ENCODE measurements at places on chromosomes 13 and 19. TPM values are rescaled to one million over a fixed set of nuclear protein-coding genes. Genes with fewer than 3 reads are reported as not detected.

Gene ZNF66
- 13.5 TPM for total RNA-seq

Gene LYPD3
- not detected for total RNA-seq

Gene URAD
- not detected for total RNA-seq

Gene TSEN34
- total RNA-seq: 81.6 TPM

Gene ZNF626
- total RNA-seq: 13.5 TPM

Gene BRCA2
- 22.9 TPM for total RNA-seq

- H3K4me3 ChIP-seq: no peak overlapping the region
- DNase-seq: no peak
- peaks cover 19% of the 10 kb centered on the region for H3K4me1 ChIP-seq
- H3K36me3 ChIP-seq: no peaks in the 10 kb centered on the region
Observed at GRCh38 chr19:45100846-45101252, 7.9 kb downstream of the PPP1R37 start.

DNA sequence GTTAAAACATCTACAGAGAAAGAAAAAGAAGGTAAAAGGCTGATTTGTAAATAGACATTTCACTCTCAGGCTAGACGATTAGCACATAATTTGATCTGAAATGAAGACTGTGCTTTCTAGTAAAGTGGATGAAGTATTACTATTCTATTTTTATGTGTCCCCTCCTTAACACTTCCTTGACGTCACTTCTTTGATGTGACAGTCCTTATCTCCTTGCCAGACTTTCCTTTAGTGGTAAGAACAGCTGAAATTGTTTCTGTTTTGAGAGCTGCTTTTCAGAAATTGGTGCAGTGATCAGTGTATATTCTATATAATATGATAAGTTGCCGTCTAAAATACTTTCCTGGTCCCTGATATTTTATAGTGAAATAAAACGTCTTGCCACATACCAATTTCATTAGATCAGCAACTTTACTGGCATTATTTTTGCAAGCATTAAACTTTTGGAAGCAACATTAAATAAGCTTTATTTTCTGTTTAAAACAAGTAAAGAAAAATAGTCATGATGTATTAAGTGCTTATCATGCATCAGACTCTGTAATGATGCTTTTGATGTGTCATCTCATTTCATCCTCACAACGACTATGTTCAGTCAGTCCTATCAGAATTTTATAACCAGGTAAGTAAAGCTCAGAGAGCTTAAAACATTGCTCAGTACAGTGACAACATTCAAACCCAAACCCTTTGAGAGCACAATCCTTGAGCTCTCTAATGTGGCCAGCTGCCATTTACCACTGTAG lies 210.3 kb upstream of the PCDH9 start:
- no peaks in the 10 kb centered on the region for H3K36me3 ChIP-seq
- H3K27ac ChIP-seq: no peak overlapping the region
- no peak for DNase-seq
- H3K4me3 ChIP-seq: no peak overlapping the region

GRCh38 chr19:51127032-51127431 lies 2.3 kb downstream of the SIGLEC9 start:
- no peak overlapping the region for H3K27ac ChIP-seq
- no peak for DNase-seq
- H3K27me3 ChIP-seq: peaks cover 16% of the 10 kb centered on the region
- H3K4me3 ChIP-seq: no peak overlapping the region
- H3K4me1 ChIP-seq: 0 out of 2 replicates have a peak, but pooled peaks cover 3% of the 10 kb centered on the region
- no peaks in the 10 kb centered on the region for H3K36me3 ChIP-seq

- no peaks in the 10 kb centered on the region for H3K36me3 ChIP-seq
- no peak overlapping the region for H3K27ac ChIP-seq
- H3K27me3 ChIP-seq: no peaks in the 10 kb centered on the region
- H3K4me3 ChIP-seq: no peak overlapping the region
- DNase-seq: no peak
- no peaks in the 10 kb centered on the region for H3K4me1 ChIP-seq
Observed at GRCh38 chr13:107824635-107825034, 390.7 kb downstream of the LIG4 start.

GRCh38 chr19:54482889-54483288 lies 9.8 kb upstream of the CDC42EP5 start:
- no peak overlapping the region for H3K4me3 ChIP-seq
- 0 out of 2 replicates have a peak, but pooled peaks cover 3% of the 10 kb centered on the region for H3K27me3 ChIP-seq
- no peak overlapping the region for H3K27ac ChIP-seq
- peaks cover 4% of the 10 kb centered on the region for H3K4me1 ChIP-seq
- no peaks in the 10 kb centered on the region for H3K36me3 ChIP-seq

GRCh38 chr13:30341815-30342570 lies 34.6 kb upstream of the KATNAL1 start:
- H3K4me1 ChIP-seq: no peaks in the 10 kb centered on the region
- no peak overlapping the region for H3K27ac ChIP-seq
- no peak overlapping the region for H3K4me3 ChIP-seq
- H3K36me3 ChIP-seq: no peaks in the 10 kb centered on the region

DNA sequence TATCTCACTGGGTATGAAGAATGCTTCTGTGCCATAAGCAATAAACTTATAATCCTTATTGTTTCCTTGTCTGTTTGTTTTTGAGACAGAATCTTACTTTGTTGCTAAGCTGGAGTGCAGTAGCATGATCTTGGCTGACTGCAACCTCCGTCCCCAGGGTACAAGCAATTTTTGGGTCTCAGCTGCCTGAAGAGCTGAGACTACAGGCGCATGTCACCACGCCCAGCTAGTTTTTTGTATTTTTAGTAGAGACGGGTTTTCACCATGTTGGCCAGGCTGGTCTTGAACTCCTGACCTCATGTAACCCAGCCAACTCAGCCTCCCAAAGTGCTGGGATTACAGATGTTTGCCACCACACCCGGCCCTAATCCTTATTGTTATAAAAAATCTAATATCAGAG lies 112.5 kb downstream of the MYO16 start:
- no peaks in the 10 kb centered on the region for H3K36me3 ChIP-seq
- no peaks in the 10 kb centered on the region for H3K27me3 ChIP-seq
- no peaks in the 10 kb centered on the region for H3K4me1 ChIP-seq
- H3K27ac ChIP-seq: no peak overlapping the region

- no peak overlapping the region for H3K27ac ChIP-seq
- H3K4me1 ChIP-seq: no peaks in the 10 kb centered on the region
- no peak for DNase-seq
- H3K36me3 ChIP-seq: peaks cover 49% of the 10 kb centered on the region
Observed at GRCh38 chr13:110183910-110184309, 123.0 kb downstream of the COL4A1 start.

DNA sequence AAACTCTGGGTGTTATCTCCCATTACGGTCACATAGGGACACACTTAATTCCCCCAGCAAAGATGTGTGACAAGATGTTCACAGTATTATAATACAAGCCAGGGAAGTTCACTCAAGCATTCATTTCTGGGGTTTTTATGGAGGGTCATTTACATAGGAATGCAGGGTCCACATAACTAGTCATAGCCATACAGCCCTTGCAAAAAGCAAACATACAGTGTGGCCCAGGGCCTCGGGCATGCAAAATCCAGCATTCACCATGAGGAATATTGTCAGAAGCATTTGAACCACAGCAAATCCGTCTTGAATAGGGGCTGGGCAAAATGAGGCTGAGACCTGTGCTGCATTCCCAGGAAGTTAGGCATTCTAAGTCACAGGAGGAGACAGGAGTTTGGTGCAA lies 13.0 kb upstream of the ZNF460 start:
- H3K27ac ChIP-seq: no peak overlapping the region
- no peaks in the 10 kb centered on the region for H3K4me1 ChIP-seq
- no peak for DNase-seq
- H3K4me3 ChIP-seq: no peak overlapping the region
- H3K36me3 ChIP-seq: no peaks in the 10 kb centered on the region

GRCh38 chr19:4268816-4269430 lies 10.1 kb upstream of the SHD start:
- no peak for DNase-seq
- no peak overlapping the region for H3K4me3 ChIP-seq
- H3K27ac ChIP-seq: no peak overlapping the region

DNA sequence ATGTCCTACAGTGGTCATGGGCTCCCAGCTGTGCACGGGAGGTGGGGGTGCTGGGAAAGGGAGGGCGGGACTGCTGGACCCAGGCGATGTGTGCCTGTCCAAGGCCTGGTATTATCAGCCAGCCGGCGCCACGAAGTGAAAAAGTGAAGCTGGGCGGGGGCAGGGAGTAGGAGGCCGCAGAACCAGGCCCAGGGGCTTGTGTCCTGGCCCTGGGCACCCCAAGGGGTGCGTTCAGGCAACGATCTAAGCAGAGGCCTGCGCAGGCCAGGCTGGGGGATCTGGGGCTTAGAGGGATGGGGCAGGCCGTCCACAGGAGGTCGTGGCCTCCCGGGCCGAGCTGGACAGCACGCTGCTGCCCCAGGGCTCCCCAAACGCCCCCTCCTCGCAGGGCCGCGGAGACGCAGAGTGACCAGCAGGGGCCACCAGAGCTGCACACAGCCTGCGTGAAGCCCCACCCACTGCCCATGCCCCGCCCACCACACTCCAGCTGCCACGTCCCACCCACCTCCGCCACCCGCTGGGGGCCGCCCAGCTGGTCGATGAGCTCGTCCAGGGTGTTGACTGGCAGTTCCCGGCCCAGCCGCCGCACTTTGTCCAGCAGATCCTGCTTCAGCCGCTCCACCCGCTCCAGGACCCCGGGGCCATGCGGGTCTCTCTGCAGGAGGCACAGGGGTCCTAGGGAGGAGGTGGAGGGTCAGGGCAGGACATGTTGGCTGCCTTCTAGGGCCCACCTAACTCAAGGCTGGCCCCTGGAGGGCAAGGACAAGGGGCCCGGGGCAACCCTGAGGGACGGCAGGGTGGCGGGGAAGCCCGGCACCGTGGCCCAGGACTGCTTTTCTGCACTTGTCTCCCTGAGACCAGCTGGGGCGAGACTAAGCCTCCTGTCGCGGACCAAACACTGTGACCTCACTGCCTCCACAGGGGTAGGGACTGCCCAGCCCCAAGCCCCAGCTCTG lies 9.5 kb downstream of the GPX4 start:
- H3K4me3 ChIP-seq: no peak overlapping the region
- H3K4me1 ChIP-seq: no peaks in the 10 kb centered on the region
- H3K27me3 ChIP-seq: no peaks in the 10 kb centered on the region
- DNase-seq: peak; percentile 97
- H3K27ac ChIP-seq: no peak overlapping the region

GRCh38 chr19:4877753-4878490 lies 10.5 kb upstream of the PLIN3 start:
- H3K27ac ChIP-seq: peak overlapping the region; percentile 99
- peak overlapping the region; percentile 41 for H3K4me3 ChIP-seq
- H3K4me1 ChIP-seq: peaks cover 16% of the 10 kb centered on the region
- H3K27me3 ChIP-seq: no peaks in the 10 kb centered on the region

GRCh38 chr13:99471221-99472121 lies 29.8 kb upstream of the TM9SF2 start:
- H3K27me3 ChIP-seq: no peaks in the 10 kb centered on the region
- H3K27ac ChIP-seq: no peak overlapping the region
- no peak for DNase-seq
- H3K4me3 ChIP-seq: no peak overlapping the region
- H3K4me1 ChIP-seq: no peaks in the 10 kb centered on the region

GRCh38 chr13:42660333-42660965 lies 86.5 kb downstream of the TNFSF11 start:
- no peak overlapping the region for H3K4me3 ChIP-seq
- no peak for DNase-seq

DNA sequence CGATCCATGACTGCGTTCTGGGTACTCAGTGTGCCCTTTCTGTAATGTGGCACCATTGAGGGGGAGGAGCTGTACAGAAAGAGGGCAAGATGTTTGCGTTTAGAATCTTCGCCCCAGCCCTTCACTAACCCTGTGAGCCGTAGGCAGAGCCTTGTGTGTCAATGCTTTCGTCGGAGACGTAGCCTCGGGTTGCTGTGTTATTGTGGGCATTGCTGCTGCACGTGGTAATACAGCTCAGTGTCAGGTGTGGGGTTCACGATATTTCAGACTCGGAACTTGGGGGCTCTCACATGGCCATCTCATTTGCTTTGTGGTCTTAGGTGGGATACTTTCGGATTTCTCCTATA lies 6.1 kb downstream of the RPS9 start:
- peaks cover 80% of the 10 kb centered on the region for H3K4me1 ChIP-seq
- peaks cover 65% of the 10 kb centered on the region for H3K36me3 ChIP-seq
- no peaks in the 10 kb centered on the region for H3K27me3 ChIP-seq
- no peak overlapping the region for H3K27ac ChIP-seq

DNA sequence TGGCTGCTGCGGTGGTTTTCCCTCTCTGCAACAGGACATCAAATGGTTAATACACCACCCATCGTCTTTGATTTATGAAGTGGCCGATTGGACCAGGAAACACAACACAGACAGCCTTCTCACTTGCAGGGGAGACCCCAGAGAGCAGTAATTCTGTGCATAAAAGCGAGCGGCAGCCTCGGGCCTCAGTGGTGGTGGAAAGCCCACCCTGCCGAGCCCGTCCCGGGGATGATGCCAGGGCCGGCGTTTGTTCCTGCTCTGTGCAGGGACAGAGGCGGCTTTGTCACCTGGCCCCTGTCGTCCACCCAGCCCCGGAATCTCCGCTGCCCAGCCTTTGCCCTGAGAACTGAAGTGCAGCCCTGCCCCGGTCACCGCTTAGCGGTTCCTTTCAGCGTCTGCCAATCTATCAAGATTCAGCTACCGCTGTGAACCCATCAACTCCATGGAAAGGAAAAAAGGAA lies 184.4 kb downstream of the TSHZ3 start:
- H3K4me1 ChIP-seq: peaks cover 39% of the 10 kb centered on the region
- H3K27ac ChIP-seq: peak overlapping the region; percentile 63
- H3K4me3 ChIP-seq: peak overlapping the region; percentile 44
- no peaks in the 10 kb centered on the region for H3K36me3 ChIP-seq
- peak; percentile 55 for DNase-seq

DNA sequence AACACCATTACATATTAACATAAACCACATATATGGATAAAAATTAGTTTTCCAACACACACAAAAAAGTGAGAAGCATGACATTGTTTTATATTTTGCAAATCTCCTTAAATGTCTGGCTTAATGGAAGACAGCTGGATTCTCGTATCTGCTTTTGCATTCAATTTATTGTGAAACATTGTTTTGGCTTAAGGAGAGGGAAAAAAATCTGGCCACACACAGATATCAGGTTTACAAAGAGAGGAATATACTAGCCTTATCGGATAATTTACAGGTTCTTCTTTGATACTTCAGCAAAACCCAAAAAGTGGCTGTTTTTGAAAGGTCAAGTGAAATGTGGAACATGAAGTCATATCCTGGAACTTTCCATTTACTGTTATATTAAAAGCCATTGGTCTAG lies 523.5 kb upstream of the ARGLU1 start:
- no peak overlapping the region for H3K4me3 ChIP-seq
- no peak for DNase-seq
- no peak overlapping the region for H3K27ac ChIP-seq
- H3K4me1 ChIP-seq: no peaks in the 10 kb centered on the region
- H3K27me3 ChIP-seq: no peaks in the 10 kb centered on the region
- H3K36me3 ChIP-seq: no peaks in the 10 kb centered on the region

- DNase-seq: no peak
- no peaks in the 10 kb centered on the region for H3K27me3 ChIP-seq
- no peak overlapping the region for H3K27ac ChIP-seq
- H3K36me3 ChIP-seq: 0 out of 2 replicates have a peak, but pooled peaks cover 2% of the 10 kb centered on the region
- no peak overlapping the region for H3K4me3 ChIP-seq
- H3K4me1 ChIP-seq: no peaks in the 10 kb centered on the region
Observed at GRCh38 chr19:32881766-32882165, 12.2 kb upstream of the SLC7A9 start.
